ENCODE measurements at places on chromosomes 7 and 10.

GRCh38 chr7:3367261-3367660 is 66.2 kb downstream of the SDK1 start:
- DNase-seq, result no peak

GRCh38 chr10:96639899-96640298 is 53.1 kb upstream of the TM9SF3 start:
- no peak for DNase-seq

DNA sequence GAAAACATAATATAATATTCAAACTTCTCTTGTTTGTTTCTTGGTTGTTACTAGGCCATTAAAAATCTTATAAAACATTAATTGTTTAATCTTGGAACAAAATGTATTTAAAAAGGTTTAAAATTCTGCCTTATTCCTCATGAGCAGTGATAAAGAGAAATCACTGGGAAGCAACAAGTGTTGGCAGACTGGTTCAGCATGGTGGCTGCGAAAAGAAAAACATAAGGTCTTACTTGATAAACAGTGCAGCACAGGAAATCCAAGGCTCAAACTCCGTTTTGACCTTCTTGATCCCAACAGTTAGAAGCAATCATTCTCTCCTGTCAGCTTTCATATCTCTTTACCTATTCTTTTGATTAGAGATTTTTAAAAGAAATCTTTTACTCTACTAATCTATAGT is 530.8 kb downstream of the CNTNAP2 start:
- no peak for DNase-seq

DNA sequence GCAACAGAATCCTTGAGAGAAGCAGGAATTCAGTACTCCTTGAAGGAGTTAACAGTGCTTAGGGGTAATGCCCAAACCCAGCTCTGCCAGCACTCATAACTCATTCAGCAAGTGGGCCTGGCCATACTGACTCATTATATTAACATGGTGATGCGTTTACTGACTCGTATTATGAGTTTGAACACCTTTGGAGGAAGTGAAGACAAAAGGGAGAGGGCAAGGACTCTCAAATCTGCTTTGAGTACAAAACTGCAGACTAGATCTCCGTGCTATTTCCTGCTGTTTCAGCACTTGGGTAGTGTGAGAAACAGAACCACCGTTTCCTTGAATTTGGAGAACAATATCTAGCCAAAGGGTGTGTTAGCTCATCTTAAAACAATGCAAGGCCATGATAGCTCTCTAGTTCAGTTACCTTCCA is 30.8 kb downstream of the SLC16A9 start:
- no peak for DNase-seq

DNA sequence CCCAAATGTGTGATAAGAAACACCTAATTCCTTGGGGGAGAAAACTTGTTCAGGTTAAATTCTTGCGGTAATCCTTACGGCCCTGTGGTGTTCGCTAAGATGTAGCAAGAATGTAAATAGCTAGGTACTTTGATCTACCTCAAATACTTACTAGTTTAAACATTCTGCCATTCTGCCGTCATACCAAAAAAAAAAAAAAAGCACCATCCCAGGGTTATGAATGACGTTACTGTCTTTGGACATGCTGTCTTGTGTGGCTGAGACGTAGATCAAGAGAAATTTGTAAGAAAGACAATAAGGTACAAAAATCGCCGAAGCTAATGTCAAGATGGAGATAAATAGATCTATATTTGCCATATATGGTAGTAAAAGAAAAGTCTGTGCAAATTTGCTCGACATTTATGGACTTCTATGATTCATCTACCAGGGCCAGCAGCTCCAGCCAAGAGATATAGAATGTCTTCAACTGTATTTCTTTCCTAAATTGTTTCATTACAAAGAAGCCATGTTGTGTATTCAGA is 195.6 kb downstream of the CUX1 start:
- DNase-seq, result no peak

- no peak for DNase-seq
Measured at GRCh38 chr7:47962262-47962661, 14.0 kb upstream of the PKD1L1 start.

DNA sequence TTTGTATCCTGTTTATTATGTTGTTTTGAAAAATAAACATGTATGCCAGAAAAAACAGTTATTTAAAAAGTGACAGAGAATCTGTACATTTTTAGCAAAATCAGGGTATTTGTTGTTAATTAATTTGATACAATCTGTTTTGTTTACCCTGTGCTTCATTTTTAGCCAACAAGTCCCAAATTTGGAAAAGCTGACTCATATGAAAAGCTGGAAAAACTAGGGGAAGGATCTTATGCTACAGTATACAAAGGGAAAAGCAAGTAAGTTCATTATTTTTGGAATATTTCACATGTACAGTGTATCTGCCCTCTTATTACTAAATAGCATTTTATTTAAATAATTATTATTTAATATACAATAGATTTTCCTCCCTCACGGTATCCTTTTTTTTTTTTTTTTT is 151.4 kb downstream of the CDK14 start:
- no peak for DNase-seq

- DNase-seq, result no peak
Measured at GRCh38 chr10:82625512-82626189, 750.7 kb downstream of the NRG3 start.

GRCh38 chr7:138317044-138317596 is 142.9 kb upstream of the TRIM24 start:
- DNase-seq, result no peak

DNA sequence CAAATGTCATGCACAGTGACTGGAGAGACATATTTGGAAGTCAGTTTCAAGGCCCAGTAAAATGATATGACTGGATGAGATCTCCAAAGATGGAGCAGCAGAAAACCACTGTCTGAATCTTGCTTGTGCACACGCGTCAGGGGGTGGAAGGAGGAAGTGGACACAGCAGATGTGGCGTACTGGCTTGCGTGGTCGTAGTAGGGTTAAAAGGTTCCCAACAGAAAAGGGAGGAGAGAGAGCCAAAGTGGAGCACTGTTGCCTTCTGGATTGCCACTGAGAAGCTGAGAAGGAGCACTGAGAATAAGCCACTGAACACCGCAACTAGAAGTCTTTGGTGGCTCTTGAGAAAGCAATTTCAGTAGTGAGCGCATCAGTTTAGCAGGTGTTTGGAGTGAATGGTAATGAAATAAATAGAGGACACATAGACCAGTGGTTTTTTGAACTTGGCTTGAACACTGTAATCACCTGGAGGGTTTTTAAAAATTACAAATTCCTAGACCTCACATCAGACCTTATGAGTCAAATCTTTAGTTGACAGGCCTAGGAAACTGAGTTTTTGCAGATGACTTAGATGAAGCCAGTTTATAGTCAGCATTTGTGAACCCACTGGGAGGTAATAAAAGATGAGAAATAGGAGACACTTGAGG is 227.3 kb downstream of the PTEN start:
- DNase-seq, result no peak

Measured in GM12891 (cell line).